ENCODE measurements at places on chromosomes 11 and 22.

DNA sequence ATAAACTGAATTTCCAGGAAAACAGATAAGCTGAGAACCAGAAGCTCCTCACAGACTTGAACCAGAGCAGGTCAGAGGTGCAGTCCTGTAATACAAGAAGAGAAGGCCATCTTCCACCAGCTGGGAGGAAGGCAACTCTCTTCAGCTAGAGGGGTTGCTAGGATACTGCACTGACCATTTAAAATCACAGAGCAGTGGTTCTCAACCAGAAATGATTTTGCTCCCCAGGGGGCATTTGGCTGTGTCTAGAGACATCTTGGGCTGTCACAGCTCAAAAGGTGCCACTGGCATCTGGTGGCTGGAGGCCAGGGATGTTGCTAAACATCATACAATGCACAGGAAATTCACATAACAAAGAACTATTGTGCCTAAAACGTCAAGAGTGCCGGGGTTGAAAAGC is 17.2 kb downstream of the OPCML start:
- no peak for DNase-seq

DNA sequence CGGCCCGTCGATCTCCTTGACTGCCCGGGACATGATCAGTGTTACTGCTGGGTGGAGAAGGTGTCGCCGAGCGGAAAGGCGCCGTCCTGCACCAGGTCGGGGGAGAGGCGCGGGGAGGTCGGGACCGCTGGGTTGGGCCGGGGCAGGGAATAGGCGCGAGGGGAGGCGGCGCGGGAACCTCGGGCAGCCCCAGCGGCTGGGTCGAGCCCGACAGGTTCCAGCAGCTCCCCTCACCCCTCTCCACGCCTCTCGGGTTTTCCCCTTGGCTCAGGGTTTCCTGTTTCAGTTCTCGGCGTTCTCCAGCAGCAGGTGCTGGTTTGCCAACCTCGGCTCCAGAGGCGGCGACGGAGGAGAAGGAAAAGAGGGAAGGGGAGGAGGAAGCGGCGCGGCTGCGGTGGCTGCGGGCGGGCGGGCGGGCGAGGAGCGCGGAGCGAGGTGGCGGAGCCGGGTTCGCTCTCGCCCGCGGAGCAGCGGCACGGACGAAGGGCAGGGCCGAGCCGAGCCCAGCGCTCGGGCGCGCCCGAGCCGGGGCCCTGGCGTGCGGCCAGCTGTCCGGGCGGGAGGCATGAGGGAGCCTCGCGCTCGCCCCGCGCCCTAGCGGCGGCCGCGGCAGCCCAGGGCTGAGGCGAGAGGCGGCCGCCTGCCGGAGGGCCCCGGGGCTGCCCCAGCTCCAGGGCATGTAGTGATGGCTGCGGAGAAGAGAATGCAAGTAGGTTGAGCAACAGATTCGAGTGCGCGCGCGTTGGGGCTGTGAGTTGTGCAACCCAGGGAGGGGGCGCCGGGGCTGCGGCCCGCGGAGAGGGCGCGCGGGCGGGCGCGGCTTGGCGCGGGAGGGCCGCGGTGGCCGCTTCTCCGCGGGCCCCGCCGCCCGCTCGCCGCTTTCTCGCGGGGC is at the start of gene ZC3H12C:
ZC3H12C (plus strand) TSS at position 878 of the 892 bp plus-strand sequence. CDS start 20 bp downstream, outside the sequence.
- DNase-seq = peak; percentile 95

- DNase-seq = no peak
Observed at GRCh38 chr11:75735181-75735845, 17.7 kb downstream of the MOGAT2 start.

- peak; percentile 87 for DNase-seq
Observed at GRCh38 chr11:75349521-75350116, 1.8 kb downstream of the ARRB1 start.

DNA sequence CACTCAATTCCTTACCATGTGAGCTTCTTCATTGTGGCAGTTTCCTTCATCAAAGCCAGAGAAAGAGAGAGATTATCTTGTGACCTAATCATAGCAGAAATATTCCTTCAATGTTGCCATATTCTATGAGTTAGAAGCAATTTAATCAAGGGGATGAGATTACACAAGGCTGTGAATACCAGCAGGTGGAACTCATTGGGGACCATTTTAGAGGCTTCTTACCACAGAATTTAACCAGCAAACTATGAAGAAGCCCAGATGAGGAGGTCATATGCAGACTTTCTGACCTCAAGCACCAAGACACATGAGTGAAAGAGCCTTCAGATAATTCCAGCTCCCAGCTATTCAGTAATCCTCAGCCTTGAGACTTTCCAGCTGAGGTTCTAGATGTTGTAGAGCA is 51.3 kb downstream of the ADM start:
- no peak for DNase-seq

- DNase-seq = peak; percentile 59
Observed at GRCh38 chr22:17213976-17214375, 5.3 kb downstream of the ADA2 start.

DNA sequence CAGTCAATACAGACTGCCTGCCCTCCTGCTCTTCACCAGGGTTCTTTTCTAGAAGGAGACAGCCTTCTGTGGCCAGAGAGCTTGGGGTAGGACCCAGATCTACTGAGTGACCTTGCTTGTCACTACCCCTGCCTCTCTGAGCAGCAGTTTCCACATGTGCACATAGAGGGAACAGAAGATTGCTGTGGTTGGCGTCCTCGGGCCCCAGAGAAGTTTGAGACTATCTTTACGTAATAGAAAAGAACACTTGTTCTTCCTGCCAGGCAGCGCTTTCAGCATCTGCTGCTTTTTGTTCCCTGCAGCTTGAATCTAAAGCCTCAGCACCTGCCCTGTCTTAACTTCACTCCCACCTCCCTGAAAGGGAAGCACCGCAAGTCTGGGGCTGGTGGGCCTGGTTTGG is 1.9 kb upstream of the FKBP2 start:
- no peak for DNase-seq

GRCh38 chr22:24424001-24424900 is 3.1 kb upstream of the ADORA2A start:
- DNase-seq = peak; percentile 38

- no peak for DNase-seq
Observed at GRCh38 chr11:62502030-62502730, 44.4 kb downstream of the AHNAK start.

DNA sequence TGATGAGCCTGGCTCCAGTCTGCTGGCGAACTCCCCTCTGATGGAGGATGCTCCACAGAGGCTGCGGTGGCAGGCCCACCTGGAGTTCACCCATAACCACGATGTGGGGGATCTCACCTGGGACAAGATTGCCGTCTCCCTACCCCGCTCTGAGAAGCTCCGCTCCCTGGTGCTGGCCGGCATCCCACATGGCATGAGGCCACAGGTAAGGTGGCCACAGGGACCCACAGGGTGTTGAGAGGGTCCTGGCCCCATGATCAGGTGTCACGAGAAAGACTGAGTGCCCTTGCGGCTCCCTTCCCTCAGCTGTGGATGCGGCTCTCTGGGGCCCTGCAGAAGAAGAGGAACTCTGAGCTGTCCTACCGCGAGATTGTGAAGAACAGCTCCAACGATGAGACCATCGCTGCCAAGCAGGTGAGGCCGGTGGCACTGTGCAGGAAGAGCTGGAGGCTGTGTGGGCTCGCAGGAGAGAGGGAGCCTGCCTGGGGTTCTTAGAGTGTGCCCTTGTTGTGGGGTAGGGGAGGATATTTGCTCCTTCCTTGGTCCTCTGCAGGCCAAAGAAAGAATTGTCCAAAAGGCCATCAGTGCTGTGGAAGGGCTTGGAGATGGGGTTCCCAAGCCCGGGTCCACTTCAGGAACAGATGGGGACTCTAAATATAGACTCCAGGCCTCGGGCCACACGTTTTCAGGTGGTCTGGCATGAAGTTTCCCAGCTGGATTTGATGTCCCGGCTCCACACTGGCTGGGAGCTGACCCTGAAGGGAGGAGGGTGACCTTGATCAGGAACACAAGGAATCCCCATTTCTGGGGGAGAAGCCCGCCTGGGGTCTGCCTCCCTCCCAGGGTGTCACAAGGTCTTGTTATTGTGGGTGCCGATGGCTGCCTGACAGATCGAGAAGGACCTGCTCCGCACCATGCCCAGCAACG is 34.1 kb downstream of the SGSM3 start:
- no peak for DNase-seq

DNA sequence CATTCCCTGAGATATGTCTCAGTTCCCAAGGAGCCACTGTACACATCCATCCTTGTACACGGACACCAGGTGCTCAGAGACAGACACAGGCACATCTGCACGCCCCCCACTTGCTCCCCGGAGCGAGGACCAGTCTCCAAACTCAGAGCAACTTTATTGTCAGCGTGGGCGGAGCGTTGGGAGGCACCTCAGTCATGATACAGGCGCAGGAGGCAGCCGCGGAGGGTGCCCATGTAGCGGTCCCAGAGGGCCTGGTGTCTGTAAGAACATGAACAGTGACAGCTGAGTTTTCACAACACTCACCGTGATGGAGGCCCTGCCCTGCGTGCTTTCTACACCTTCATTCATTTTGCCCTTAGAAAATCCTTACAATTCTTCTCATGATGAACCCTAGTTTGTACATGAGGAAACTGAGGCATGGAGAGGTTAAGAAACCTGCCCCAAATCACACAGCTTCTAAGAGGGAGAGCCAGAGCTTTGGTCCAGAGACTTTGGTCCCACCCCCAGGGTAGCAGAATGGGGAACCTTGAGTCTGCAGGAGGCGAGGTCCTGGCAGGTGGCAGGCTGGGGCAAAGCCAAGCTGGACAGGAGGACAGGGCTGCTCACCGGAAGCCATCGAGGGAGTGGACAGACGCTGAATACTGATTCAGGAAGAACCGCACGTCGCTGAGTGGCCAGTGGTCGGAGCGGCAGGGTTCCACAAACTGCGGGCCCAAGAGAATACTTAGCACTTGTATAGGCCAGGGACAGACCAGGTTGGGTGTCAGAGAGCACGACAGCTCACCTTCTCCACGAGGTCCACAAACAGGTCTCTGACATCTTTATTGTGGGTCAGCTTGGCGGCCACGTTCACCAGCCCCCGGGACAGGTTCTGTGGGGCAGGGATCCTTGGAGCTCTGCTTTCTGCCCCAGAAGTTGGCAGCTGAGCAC is 4.2 kb downstream of the FIBP start:
- DNase-seq = no peak

DNA sequence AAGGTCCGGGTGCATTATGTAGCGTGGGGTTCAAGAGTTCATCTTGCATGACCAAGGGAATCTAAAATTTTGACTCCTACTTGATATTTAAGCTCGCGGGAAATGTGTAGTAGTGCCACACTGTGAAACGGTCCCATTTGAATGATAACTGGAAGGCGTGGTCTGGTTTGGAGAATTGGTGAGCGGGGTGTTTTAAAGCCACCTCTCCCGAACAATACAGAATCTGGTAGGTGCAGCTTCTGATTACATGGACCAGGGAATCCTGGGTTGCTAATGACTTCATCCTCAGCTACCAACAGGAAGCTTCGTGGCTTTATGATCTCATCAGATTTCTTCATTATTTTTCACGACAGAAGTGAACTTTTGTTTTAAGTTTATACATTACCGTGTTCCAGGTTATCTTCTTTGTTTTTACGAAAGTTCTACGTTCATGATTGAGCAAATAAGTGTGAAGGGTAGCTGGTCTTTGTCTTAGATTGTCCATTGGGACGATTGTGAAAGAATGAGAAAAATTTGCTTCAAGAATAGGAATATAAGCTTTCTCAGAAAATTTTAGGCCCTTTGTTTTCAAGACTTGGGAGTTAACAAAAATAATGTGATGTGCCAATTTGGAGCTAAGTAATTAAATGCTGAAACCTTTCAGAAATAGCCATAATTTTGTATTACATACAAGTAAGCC is 1.7 kb downstream of the QSER1 start:
- DNase-seq = peak; percentile 87

- DNase-seq = no peak
Observed at GRCh38 chr11:1291295-1292017, 18.0 kb downstream of the TOLLIP start.

- no peak for DNase-seq
Observed at GRCh38 chr11:34207487-34208180, 102.2 kb downstream of the NAT10 start.

- DNase-seq = peak; percentile 96
Observed at GRCh38 chr22:46661221-46661851, 41.1 kb downstream of the GRAMD4 start.

- DNase-seq = no peak
Observed at GRCh38 chr11:91220476-91221202, 997.8 kb upstream of the CHORDC1 start.

DNA sequence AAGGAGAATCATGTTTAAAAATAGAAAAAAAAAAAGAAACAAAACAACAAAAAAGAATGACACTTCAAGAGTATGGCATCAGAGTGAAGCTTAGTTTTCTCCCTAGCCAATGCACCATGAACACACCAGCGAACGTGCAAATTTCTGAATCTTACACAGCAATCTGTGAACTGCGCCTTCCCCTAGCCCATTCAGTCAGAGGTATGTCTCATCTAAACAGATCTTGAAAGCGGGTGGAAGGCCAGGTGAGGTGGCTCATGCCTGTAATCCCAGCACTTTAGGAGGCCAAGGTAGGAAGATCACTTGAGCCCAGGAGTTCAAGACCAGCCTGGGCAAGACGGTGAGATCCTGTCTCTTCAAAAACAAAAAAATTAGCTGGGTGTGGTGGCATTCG is 113.1 kb downstream of the MICAL3 start:
- DNase-seq = no peak

DNA sequence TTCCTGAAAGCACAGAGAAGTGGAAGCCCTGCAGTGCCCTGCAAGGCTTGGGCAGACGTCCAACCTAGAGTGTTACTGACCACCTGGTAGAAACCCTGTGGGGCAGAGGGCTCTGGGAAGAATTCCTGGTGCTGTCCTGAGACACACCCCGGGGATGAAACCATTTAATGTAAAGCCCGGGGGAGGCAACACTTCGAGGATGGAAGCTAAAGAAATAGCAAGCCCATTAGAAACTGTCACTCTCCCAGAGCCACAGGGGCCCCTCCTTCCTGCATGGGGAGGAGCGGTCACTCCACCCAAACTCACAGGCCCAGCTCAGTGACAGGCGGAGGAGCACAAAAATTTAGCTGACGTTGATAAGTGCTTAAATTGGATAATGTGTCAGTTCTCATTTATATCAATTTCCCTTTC is 57.6 kb downstream of the NRXN2 start:
- DNase-seq = no peak

- no peak for DNase-seq
Observed at GRCh38 chr11:72767203-72768062, 15.2 kb upstream of the ARAP1 start.

- DNase-seq = no peak
Observed at GRCh38 chr22:47166033-47166404, 403.6 kb downstream of the TBC1D22A start.

- no peak for DNase-seq
Observed at GRCh38 chr22:31137721-31138120, 2.6 kb downstream of the PLA2G3 start.

DNA sequence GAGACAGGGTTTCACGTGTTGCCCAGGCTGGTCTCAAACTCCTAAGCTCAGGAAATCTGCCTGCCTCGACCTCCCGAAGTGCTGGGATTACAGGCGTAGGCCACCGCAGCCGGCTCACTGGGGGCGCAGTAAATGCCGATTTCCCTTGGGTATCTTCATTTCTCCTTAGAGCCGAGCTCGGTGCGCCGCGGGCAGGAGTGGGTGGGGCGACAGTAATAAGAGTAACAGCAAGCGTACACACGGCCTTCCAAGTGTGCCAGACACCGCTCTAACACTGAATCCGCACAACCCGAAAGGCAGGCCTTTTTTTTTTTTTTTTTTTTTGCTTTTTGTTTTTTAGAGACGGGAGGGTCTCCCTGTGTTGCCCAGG is 500 bp upstream of the ADSL start:
- peak; percentile 76 for DNase-seq

GRCh38 chr11:86152006-86152862 is 83.3 kb upstream of the PICALM start:
- no peak for DNase-seq
